Muscle of arm (tissue), 14 donors: ENCODE measurements at places on chromosomes 7 and 10. TPM values are rescaled to one million over a fixed set of nuclear protein-coding genes. Genes with fewer than 3 reads are reported as not detected.
A peak's percentile ranks its signal among the peaks of the same experiment; 100 is the strongest.

DNA sequence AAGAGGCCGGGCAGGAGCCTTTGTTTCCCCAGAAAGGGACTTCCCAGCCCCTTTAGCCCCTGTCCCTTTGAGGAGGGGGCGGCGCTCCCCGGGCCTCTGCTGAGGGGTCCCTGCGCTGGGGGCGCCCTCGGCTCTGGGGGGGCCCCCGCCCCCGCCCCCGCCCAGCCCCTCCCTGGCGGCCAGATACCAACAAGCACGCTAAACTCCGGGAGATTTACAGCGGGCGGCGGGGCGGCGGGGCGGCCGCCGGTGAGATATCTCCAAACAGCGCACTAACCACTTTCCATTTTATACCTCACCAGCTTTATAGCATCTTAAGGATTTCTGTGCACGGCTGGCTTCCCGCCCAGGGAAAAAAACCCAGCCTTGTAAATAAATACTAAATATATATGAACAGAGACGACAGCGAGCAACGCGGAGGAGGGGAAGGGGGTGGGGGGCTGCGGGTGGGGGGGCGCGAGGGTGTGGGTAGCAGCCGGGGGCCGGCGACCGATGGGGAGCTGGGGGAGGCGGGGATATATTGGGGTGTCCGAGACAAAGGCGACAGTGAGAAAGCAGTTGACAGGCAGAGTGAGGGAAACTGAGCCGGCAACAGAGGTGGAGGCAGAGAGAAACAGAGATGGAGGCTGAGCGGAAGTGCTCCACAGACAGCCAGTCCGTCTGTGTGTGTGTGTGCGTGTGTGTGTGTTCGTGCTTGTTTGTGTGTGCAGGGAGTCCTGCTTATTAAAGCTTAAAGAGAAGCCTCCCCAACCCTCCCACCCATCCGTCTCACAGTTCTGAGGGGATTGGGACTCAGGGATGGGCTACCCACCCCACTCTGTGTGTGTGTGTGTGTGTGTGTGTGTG is 85.8 kb downstream of the HIF1AN start:
- DNase-seq: no peak

DNA sequence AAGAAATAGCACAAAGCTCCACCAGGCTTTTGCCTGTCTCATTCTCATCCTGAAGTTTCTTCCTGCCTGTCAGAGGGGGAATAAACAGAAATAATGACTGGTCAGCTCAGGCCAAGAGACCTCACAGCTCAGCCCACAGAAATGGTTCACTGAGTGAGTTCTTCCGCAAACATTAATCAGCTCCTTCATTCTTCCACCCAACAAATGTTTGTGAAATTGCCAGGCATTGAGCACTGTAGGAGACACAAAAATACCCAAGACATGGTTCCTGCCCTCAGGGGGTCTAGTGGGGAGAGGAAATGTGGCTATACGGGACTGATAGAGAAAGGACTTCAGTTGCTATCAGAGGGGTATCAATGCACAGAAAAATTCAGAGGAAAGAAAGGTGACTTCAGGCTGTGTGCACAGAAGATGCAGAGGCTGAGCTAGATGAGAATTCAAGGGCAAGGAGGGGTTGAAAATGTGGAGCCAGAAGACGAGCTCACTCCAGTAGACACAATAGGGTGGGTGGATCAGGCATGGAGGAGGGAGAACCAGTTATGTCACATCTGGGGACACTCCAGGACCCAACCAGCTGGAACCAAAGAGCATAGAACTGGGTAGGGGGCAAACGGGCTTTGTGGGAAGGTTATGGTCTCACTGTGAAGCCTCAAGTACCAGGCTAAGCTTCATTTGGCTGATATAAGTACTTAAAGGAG is 20.9 kb downstream of the MYOF start:
- DNase-seq: no peak

DNA sequence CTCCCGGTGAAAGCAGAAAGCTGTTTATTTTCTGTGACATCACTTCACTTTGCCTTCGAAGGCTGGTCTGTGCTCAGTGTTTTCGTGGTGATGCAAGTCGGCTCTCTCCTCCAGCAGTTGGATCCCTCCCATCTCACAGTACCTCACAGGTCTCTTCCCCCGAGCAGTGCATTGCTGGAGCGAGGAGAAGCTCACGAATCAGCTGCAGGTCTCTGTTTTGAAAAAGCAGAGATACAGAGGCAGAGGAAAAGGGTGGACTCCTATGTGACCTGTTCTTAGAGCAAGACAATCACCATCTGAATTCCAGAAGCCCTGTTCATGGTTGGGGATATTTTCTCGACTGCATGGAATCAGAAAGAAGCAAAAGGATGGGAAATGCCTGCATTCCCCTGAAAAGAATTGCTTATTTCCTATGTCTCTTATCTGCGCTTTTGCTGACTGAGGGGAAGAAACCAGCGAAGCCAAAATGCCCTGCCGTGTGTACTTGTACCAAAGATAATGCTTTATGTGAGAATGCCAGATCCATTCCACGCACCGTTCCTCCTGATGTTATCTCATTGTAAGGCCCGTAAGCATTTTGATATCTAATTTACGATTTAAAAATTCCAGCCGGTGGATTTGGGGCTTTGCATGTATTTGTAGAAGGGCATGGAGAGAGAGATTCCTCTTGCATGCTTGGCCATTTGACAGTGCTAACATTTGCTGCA is at the start of gene LGI1:
LGI1 (plus strand) TSS at position 136 of the 707 bp plus-strand sequence; CDS start at position 345, 209 bp downstream.
- peak; percentile 31 for DNase-seq

DNA sequence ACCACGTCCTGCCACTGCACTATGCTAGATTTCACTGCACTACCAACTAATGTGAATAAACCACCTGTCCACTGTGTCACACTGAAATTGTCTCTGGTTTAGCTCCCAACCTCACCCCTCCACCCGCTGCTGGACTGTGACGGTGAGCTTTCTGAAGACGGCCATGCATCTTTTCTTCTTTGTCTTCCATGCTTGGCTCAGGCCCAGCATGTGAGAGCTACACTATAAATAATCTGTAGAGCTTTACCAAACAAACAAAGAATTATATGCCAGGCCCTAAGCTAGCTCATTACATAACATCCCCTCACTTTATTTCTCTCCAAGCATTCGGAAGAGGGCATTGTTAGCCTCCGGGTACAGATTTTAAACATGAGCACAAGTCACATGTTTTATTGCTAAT is 633.2 kb downstream of the TNS3 start:
- no peak for DNase-seq

- DNase-seq: no peak
These were observed 2.8 kb downstream of the BMPR1A start for GRCh38 chr10:86759073-86759672.

- DNase-seq: no peak
These were observed 109.4 kb upstream of the ZMIZ1 start for GRCh38 chr10:78959217-78959923.

DNA sequence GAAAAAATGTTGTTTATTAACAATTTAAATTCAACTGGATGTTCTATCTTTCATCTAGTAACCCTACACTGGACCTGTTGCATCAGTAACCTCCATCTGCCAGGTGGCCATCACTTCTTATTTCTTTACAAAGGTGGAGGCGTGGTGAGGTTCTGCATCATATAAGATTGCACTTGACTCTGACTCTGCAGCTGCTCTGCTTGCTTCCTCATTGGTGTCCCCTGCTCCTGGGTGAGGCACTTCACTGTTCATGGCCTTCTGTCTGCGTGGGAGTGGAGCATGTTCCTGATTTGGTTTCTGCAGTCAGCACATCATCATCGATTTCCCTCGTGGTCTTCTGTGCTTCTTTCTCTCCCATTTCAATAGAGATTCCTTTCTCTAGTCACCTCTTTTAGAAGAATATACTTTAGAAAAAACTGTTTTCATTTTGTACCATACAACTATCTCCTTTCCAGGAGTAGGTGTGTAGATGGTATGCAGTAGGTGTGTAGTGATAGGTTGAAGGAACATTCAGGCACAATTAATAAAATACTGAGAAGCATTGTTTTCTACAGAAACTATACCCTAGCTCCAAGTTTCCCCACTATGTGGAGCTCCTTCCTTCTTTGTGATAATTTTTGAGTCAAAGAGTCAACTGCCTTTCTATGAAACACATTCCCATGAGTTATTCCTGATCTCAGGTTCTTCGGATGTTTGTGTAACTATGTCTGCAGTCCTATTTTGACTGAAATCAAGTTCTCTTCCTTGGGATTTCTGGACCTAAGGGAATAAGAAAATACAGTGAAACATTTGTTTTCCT is 231.7 kb upstream of the CNTNAP2 start:
- DNase-seq: no peak

GRCh38 chr7:84248267-84248666 is 53.7 kb upstream of the SEMA3A start:
- peak; percentile 27 for DNase-seq

DNA sequence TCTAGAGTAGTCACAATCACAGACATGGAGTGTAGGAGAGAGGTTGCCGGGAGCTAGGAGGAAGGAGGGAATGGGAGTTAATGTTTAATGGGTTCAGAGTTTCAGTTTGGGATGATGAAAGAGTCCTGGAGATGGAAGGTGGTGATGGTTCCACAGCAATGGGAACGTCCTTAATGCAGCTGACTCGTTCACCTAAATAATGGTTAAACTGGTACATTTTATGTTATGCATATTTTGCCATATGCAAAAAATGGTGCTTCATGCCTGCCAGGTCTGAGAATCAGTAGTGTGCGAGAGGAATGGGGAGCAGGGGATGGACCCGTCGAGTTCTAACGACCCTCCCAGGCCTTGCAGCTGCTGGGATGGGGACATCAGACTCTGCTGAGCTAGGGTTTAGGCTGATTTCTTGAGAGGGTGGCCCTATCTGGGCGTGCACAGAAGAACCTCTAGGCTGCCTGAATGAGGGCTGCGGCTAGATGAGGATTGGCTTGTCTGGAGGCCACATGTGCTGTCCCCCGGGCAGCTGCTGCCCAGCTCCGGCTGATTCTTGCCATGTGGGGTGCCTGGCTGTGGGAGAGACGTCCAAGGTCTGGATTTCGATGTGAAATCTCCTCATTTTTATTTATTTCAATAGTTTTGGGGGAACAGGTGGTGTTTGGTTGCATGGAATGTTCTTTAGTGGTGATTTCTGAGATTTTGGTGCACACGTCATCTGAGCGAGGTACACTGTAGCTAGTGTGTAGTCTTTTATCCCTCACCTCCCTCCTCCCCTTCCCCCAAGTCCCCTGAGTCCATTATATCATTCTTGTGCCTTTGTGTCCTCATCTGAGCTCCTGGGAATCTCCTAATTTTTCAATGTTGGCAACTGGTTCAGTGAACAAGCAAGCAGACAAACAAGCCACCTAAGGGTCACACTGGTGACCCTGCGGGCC is 116.0 kb downstream of the GRK5 start:
- no peak for DNase-seq

DNA sequence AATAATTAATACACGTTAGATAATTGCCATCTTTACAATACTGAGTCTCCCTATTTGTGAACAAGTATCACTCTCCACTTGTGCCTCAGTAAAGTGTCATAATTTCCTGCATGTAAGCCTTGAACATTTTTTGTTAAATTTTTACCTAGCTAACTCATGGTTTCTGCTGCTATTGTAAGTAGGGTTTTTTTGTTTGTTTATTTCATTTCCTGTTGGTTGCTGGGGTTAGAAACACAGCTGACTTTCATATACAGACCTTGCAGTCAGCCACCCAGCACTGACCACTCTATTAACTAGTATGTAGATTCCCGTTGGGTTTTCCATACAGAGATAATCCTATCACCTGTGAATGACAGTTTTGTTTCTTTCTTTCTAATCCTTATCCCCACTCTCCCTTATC is 133.3 kb downstream of the MPP7 start:
- no peak for DNase-seq

DNA sequence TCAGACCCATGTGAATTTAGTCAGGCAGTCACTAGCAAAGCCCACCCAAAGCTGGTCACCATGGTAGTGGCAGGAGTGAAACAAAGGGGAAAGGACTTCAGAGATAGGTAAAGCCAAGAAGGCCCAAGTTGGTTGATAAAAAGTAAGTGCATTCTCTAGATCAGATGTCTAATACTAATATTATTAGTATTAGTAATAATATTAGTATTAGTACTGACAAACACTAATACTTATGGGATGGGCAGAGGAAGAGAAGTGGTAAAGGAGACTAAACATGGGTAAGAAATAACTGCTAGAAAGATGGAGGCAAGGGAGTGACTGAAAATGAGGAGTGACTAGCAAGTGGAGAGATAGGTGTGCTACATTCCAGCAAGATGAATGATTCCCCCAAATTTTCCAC is 46.6 kb upstream of the PHYHIPL start:
- DNase-seq: no peak

- DNase-seq: no peak
These were observed 16.0 kb downstream of the SFTPD start for GRCh38 chr10:79932841-79933379.

GRCh38 chr7:157645539-157645938 is 308.7 kb downstream of the DNAJB6 start:
- no peak for DNase-seq

DNA sequence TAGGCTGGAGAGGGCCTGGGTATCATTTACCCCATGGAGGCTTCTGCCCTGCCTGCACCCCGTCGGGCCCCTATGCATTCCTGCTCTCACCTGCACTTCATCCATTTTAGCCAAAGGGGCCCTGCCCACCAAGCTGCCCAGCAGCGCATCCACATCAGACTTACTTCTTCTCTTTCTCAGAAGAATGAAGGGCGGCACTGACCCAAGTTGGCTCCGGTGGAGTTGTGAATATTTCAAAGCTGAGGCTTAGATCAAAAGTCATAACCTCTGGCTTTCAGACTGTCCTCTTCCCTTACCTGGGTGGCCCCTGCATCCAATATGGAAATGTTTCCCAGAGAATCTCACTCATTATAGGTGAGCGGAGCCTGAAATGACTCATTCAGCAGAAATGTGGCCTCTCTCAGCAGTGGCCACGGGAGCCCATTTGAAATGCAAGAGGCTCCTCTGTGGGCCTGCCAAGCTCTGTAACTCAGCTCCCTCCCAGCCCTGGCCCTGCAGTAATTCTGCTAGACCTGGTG is 117.6 kb upstream of the TCF7L2 start:
- no peak for DNase-seq

- no peak for DNase-seq
These were observed 216.1 kb upstream of the STEAP4 start for GRCh38 chr7:88522771-88523293.

- no peak for DNase-seq
These were observed 235.8 kb downstream of the CELF2 start for GRCh38 chr10:11253385-11254002.

DNA sequence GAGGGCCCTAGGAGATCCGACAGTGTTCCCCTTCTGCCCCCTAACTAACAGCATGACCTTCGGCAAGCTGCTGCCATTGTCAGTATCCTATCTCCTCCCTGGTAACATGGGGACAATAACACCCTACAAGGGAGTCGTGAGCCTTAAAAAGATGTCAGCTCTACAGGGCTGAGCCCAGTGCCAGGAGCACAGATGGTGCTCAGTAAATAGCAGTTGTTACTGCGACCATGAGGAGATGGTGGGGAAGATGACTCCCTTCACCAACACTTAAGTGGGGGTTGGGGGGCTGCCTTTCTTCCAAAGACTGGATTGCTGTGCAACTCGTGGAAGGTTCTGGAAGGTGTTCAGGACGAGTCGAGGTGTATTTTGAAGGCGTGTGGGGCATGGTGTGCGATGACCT is 29.5 kb upstream of the C10orf120 start:
- no peak for DNase-seq

- peak; percentile 80 for DNase-seq
These were observed 19.4 kb downstream of the ZMIZ2 start for GRCh38 chr7:44767912-44768627.

GRCh38 chr10:74821501-74821900 is 4.9 kb upstream of the KAT6B start:
- no peak for DNase-seq

GRCh38 chr7:117683430-117684175 is 189.6 kb downstream of the CTTNBP2 start:
- DNase-seq: no peak

The GBX1 gene
- polyA plus RNA-seq: 2.1 TPM

The JCAD gene
- polyA plus RNA-seq: 26.3 TPM

The PITRM1 gene
- polyA plus RNA-seq: 47.0 TPM

The PTF1A gene
- not detected for polyA plus RNA-seq
